ENCODE measurements at places on chromosomes 7 and 10. TPM values are rescaled to one million over a fixed set of nuclear protein-coding genes. Genes with fewer than 3 reads are reported as not detected.
A peak's percentile ranks its signal among the peaks of the same experiment; 100 is the strongest.

DNA sequence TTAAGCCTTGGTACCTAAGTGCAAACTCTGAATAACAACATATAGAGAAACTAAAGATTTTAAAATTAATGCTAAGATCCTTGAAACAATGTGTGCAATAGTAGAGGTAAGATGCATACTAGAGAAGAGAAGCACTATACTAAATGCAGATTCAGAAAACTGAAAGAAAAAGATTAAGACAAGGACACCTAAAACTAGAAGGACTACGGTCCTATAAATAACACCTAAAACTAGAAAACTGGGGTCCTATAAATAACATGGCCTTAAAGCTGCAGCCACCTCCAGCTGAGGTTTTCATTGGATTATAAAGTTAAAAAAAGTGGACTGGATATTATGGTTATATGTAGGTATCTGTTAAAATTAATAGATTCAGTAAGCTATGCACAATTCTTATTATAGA lies 320.9 kb downstream of the IPMK start:
- no peaks in the 10 kb centered on the region for H3K36me3 ChIP-seq
- DNase-seq, result no peak
- H3K27me3 ChIP-seq, result no peaks in the 10 kb centered on the region
- H3K27ac ChIP-seq, result no peak overlapping the region

GRCh38 chr10:63375458-63375857 lies 90.3 kb downstream of the JMJD1C start:
- no peaks in the 10 kb centered on the region for H3K36me3 ChIP-seq
- no peak overlapping the region for H3K4me3 ChIP-seq
- H3K4me1 ChIP-seq, result no peaks in the 10 kb centered on the region
- no peaks in the 10 kb centered on the region for H3K27me3 ChIP-seq
- DNase-seq, result no peak

VSIR gene
- 65.9 TPM for total RNA-seq

TMEM213 gene
- not detected for total RNA-seq

FZD1 gene
- 12.0 TPM for total RNA-seq

GRCh38 chr10:56679578-56679977 lies 318.5 kb upstream of the ZWINT start:
- H3K27me3 ChIP-seq, result no peaks in the 10 kb centered on the region
- no peak overlapping the region for H3K27ac ChIP-seq
- DNase-seq, result no peak
- H3K36me3 ChIP-seq, result no peaks in the 10 kb centered on the region

DNA sequence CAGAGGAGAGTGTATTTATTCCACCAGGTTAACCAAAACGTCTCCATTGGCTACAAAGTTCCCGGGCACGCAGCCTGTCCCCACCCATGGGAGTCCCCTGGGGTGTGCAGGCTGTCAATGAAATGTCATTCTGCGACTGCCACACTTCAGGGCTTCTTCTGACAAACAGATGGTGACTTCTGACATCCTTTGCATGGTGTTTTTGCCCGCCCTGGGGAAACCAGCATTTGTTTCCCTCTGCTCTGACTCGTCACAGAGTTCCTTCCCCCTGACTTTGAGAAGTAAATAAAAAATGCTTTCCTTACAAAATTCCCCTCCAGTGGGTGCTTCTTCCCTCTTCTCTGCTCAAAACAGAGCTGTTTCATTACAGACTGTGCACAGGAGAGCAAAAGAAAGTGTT lies 38.2 kb downstream of the TNS3 start:
- DNase-seq, result no peak
- H3K36me3 ChIP-seq, result no peaks in the 10 kb centered on the region
- H3K4me1 ChIP-seq, result peaks cover 10% of the 10 kb centered on the region
- no peaks in the 10 kb centered on the region for H3K27me3 ChIP-seq
- H3K27ac ChIP-seq, result no peak overlapping the region
- H3K4me3 ChIP-seq, result no peak overlapping the region

GRCh38 chr10:74078037-74078436 lies 72.6 kb downstream of the AP3M1 start:
- DNase-seq, result no peak
- H3K36me3 ChIP-seq, result peaks cover 14% of the 10 kb centered on the region
- no peak overlapping the region for H3K4me3 ChIP-seq
- no peaks in the 10 kb centered on the region for H3K27me3 ChIP-seq

SPACDR gene
- total RNA-seq, result 0.78 TPM

CALHM3 gene
- total RNA-seq, result not detected

- H3K4me1 ChIP-seq, result no peaks in the 10 kb centered on the region
- H3K27ac ChIP-seq, result no peak overlapping the region
- DNase-seq, result no peak
- H3K4me3 ChIP-seq, result no peak overlapping the region
These were observed 18.9 kb downstream of the ZNF398 start for GRCh38 chr7:149166142-149166541.

DNA sequence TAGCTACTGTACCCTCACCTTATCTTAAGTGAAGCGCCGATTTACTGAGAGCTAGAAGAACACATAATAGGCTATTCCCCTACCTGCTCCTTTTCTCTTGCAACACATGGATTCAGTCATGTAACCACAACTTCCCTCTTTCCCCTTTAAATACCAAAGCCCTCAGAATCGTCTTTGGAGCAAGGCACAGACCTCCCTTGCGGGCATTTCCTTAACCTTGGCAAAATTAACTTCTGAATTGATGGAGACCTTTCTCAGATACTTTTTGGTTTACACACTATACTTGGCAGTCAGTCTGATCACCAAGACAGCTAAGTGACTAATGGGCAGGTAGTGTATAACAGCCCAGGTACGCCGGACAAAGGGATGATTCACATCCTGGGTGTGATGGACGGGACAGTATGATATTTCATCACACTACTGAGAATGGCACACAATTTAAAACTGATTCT lies 72.7 kb upstream of the SEC61G start:
- H3K4me3 ChIP-seq, result no peak overlapping the region
- H3K27ac ChIP-seq, result no peak overlapping the region
- no peaks in the 10 kb centered on the region for H3K4me1 ChIP-seq
- no peak for DNase-seq
- no peaks in the 10 kb centered on the region for H3K36me3 ChIP-seq
- H3K27me3 ChIP-seq, result no peaks in the 10 kb centered on the region

DNA sequence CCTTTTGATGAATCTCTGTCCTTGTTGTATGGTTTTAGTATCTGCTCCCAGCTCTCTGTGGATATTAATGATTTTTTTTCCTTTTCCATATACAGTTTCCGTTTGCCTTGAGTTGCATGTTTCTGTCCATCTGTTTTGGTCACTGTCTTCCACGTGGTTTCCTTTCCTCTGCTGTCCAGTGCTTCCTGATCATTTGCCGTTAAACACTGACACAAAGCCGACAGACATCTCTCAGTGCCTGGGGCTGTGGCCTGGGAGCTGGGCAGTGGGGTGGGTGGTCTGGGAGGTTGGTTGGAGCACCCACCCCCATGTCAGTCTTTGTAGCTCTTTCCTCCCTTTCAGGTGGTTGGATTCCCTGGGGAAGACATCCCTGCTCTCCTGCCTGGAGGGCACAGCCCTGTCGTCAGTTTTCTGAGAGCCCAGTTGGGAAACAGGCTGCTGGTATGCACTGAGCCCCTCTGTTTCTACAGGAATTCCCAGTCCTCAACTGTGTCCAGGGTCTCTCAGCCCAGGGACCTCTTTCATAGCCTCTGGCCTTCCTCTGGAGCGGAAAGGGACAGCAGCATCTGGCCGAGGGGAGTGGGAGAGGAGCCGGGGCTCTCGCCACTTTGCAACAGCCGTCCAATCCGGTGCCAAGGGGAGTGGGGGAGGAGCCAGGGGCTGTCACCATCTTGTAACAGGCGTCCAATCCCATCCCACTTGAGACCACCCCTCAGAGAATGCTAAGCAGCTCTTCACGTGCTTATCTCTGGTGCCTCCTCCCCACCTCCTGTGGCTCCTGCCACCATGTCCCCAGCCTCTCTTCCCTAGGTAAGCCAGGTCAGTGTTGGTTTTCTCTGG lies 26.7 kb upstream of the MKI67 start:
- H3K4me3 ChIP-seq, result no peak overlapping the region
- no peaks in the 10 kb centered on the region for H3K36me3 ChIP-seq
- no peak overlapping the region for H3K27ac ChIP-seq

DNA sequence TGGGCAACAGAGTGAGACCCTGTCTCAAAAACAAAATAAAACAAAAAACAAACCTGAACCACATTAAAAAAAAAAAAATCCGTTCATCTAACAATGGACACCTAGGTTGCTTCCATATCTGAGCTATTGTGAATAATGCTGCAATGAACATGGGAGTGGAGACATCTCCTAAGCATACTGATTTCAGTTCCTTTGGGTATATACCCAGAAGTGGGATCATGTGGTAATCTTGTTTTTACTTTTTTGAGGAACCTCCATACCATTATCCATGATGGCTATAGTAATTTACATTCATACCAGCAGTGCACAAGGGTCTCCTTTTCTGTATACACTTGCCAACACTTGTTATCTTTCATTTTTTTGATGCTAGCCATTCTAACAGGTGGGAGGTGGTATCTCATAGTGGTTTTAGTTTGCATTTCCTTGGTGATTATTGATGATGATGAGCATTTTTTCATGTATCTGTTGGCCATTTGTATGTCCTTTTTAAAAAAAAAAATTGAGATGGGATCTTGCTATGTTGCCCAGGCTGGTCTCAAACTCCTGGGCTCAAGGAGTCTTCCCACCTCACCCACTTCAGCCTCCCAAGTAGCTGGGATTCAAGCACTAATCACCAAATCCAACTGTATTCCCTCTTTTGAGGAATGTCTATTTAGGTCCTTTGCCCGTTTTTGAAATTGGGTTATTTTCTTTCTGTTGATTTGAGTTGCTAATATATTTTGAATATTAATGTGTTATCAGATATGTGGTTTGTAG lies 17.5 kb downstream of the CDK13 start:
- H3K27me3 ChIP-seq, result no peaks in the 10 kb centered on the region
- no peaks in the 10 kb centered on the region for H3K36me3 ChIP-seq
- no peak overlapping the region for H3K4me3 ChIP-seq
- no peak for DNase-seq

AFAP1L2 gene
- total RNA-seq, result 19.4 TPM

GRID1 gene
- 1.2 TPM for total RNA-seq

CEP41 gene
- total RNA-seq, result 0.83 TPM

CLCN1 gene
- total RNA-seq, result not detected

FXYD4 gene
- not detected for total RNA-seq

VSTM2A gene
- total RNA-seq, result 0.83 TPM

- DNase-seq, result no peak
- H3K4me1 ChIP-seq, result no peaks in the 10 kb centered on the region
- H3K27me3 ChIP-seq, result no peaks in the 10 kb centered on the region
These were observed 270.3 kb upstream of the AOAH start for GRCh38 chr7:36994456-36995112.

DNA sequence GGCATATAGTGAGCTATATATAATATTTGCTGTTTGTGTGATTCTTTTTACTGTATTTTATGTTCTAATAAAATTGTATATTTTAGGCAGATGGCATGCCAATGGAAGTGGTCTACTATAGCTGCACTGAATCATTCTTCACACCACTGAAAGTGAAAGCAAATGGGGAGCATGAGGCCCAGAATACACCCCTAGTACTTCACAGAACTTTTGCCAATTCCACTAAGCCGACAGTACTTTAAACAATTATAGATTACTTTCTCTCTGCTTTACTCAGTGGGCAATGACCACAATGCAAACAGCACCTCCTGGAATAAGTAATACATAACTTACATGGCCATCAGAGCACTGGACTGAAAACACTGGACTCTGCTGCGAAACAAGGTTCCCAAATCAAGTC lies 70.2 kb downstream of the ANKRD26 start:
- no peaks in the 10 kb centered on the region for H3K27me3 ChIP-seq
- no peak for DNase-seq
- H3K4me1 ChIP-seq, result no peaks in the 10 kb centered on the region
- no peak overlapping the region for H3K4me3 ChIP-seq
- no peak overlapping the region for H3K27ac ChIP-seq

GRCh38 chr10:19833170-19833824 lies 17.1 kb downstream of the PLXDC2 start:
- peaks cover 28% of the 10 kb centered on the region for H3K4me1 ChIP-seq
- no peaks in the 10 kb centered on the region for H3K36me3 ChIP-seq
- no peak for DNase-seq
- H3K27ac ChIP-seq, result no peak overlapping the region
- no peak overlapping the region for H3K4me3 ChIP-seq

DNA sequence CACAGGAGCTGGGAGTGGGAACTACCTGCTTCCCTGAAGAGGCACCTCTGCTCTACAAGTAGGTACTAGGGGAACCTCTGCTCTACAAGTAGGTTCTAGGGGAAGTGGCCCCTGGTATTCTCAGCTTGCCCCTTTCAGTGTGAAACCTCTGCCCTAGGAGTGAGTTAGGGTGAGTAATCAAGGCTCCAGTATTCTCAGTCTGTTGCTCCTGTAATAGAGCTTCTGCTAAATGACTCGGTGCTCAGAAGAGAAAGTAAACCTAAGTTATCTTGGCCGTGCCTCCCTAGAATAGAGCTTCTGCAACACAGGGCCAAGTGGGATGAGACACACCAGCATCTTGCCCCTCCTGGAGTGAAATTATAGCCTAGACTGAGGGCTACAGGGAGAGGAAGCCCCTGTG lies 13.4 kb upstream of the RASSF4 start:
- peaks cover 10% of the 10 kb centered on the region for H3K4me1 ChIP-seq
- H3K36me3 ChIP-seq, result no peaks in the 10 kb centered on the region
- DNase-seq, result no peak

- no peaks in the 10 kb centered on the region for H3K27me3 ChIP-seq
- H3K27ac ChIP-seq, result no peak overlapping the region
- peaks cover 14% of the 10 kb centered on the region for H3K4me1 ChIP-seq
- H3K36me3 ChIP-seq, result no peaks in the 10 kb centered on the region
These were observed 135.8 kb downstream of the RAMP3 start for GRCh38 chr7:45293295-45293942.

GRCh38 chr10:4450981-4451908 lies 374.8 kb upstream of the AKR1E2 start:
- no peak overlapping the region for H3K27ac ChIP-seq
- no peak for DNase-seq

C7orf33 gene
- not detected for total RNA-seq

DNA sequence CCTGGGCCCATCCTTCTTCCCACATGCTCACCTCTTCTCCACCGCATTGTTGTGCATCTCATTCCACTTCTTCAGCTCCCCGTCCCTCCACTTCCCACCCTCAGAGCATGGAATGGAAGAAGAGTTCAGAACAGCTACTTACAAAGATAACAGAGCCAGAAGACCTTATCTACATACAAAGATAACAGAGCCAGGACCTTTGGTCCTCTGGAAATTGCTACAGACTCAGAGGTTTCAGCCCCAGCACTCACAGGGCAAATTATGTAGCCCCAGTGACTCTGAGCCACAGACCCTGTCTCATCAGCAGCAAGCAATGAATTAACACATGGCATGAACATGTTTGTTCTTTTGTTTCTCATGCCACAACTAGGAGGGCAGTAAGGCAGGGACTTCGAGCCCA lies 28.7 kb upstream of the SLC29A3 start:
- H3K27ac ChIP-seq, result no peak overlapping the region
- H3K4me1 ChIP-seq, result no peaks in the 10 kb centered on the region
- no peak overlapping the region for H3K4me3 ChIP-seq
- peaks cover 12% of the 10 kb centered on the region for H3K36me3 ChIP-seq

GRCh38 chr7:107564553-107565298 lies 955 bp downstream of the DUS4L start:
- peak overlapping the region; percentile 97 for H3K4me3 ChIP-seq
- peak overlapping the region; percentile 94 for H3K27ac ChIP-seq
- no peaks in the 10 kb centered on the region for H3K36me3 ChIP-seq
- peaks cover 46% of the 10 kb centered on the region for H3K4me1 ChIP-seq

CAV2 gene
- total RNA-seq, result 131 TPM

- no peaks in the 10 kb centered on the region for H3K27me3 ChIP-seq
- DNase-seq, result no peak
- no peak overlapping the region for H3K4me3 ChIP-seq
- H3K36me3 ChIP-seq, result peaks cover 89% of the 10 kb centered on the region
These were observed 29.8 kb downstream of the PDLIM1 start for GRCh38 chr10:95260909-95261552.
